ENCODE measurements at places on chromosomes 5 and 9.
A peak's percentile ranks its signal among the peaks of the same experiment; 100 is the strongest.

- DNase-seq, result no peak
Measured at GRCh38 chr5:91223886-91224285, 159.2 kb downstream of the ARRDC3 start.

DNA sequence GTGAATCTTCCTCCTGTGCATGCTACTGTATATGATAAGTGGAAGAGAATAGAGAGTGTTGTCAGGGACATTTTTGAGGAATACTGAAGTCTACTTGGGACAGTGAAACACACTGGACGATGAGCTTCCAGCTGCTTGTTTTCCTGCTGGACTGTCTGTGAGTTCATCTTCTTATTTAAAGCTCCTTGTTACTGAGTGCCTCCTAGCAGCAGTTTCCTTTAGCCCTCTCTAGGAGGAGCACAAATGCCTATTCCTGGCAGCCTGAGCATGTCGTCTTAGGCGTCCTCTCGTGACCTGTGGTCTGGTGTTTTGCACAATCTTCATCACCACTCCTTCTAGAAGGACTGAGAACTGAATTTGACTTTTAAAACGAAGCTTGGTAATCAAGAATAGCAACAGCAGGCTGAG lies 43.8 kb downstream of the ANKRD33B start:
- no peak for DNase-seq

DNA sequence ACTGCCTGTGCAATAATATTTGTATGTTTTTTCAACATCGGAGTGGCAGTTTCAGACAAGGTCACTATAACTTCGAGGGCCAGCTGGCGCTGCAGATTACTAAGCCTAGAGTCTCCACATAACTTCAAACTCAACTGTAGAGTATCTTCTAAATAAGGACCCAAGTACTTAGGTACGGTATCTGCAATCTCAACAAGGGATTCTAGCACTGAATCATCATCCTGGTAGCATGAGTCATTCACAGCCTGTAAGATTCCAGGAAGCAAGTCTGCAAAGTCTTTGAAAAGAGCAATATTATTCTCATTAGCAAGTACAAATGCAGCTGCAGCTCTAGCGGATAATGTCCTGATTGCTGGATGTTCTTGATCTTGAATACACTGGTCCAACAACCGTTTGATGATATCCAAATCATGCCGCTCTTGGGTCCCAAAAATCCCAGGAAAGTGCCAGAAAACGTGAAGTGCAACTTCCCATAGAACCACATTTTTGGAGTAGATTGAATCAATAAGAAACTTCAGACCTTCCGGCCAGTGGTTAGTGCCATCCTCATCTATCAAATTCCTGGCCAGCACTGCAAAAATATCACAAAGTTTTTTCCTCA lies 654 bp downstream of the RANBP6 start:
- DNase-seq, result no peak

- no peak for DNase-seq
Measured at GRCh38 chr9:116964258-116964657, 277.2 kb downstream of the TRIM32 start.

- no peak for DNase-seq
Measured at GRCh38 chr5:14156290-14156649, 13.1 kb downstream of the TRIO start.

DNA sequence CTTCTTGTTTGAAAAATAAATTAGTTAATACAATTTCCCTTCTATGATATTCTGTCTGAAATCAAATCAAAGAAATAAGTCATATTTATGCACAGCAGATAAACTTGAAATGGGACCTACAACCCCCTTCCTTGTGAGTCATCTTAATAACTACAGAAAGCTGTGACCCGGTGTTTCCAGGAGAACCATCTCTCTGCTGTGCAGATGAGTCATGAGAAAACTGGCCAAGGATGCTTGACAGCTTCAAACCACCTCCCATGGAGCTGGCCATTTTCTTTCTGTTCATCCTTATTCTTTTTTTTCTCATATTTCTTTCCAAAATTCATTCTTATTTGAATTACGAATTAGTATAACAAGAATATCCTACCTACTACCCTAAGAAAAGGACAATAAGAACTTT lies 43.4 kb upstream of the NR4A3 start:
- peak; percentile 58 for DNase-seq

DNA sequence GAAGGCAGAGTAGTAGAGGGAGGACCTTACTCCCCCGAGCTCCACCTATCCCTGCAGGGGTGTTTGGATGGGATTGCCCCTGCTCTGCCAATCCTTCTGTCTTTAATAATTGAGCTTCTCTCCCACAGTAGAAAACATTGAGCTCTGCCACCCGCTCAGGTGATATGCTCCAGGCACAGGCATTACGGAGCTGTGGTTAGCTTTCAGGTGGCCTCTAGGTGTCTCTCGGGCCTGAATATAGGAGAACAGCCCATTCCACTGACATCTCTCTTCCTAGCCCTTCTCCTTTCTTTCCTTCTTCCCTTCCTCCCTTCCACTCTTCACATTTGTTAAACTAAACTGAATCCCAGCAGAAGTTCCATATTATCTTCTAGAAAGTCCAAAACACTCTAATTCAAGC lies 203.4 kb downstream of the SYK start:
- no peak for DNase-seq

GRCh38 chr9:22446589-22446949 lies at the start of gene DMRTA1:
TSS of gene DMRTA1 (plus strand) at chr9:22446824. CDS start at chr9:22447066, 242 bp downstream.
- DNase-seq, result no peak

- no peak for DNase-seq
Measured at GRCh38 chr9:89978185-89978584, 373.4 kb downstream of the GADD45G start.

- DNase-seq, result no peak
Measured at GRCh38 chr9:277601-278295, 63.1 kb downstream of the DOCK8 start.

DNA sequence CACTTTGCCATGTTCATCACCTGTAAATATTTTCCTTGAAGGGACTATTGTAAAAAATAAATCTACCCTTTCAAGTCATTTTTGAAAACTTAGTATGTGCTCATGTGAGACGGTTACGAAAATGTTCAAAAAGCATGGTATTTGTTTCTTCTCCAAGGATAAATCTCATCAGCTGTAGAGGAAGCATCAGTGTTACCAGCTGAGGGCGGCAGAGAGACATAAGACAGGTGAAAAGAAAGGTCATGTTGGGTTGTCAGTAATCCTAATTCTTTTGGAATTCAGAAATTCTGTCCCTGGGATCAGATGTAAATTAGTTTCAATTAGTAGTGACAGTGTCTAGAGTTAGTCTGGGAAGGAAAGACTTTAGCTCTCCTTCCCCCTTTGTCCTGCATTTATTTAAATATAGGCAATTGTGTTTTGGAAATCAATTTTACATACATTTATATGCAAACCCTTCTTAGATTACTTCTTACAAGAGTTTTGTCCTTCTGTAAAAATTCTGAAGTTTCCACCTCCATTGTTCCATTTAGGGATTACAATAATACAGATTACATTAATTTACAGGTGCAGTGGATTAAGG lies 791.9 kb upstream of the CDH6 start:
- peak; percentile 33 for DNase-seq

DNA sequence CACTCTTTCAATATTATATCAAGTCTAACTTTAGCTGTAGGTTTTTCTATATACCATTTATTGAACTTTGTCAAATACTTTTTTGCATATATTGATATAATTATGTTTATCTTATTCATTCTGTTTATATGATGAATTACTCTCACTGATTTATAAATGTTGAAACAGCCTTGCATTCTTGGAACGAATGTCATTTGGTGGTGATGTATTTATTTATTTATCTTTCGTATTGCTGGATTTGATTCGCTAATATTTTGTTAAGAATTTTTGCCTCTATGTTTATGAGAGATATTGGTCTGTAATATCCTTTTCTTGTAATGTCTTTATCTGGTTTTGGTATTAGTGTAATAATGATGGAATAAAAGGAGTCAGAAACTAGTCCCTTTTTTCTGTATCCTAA lies 563.9 kb downstream of the ANXA1 start:
- no peak for DNase-seq

- no peak for DNase-seq
Measured at GRCh38 chr5:1034421-1034905, 25.9 kb downstream of the NKD2 start.

DNA sequence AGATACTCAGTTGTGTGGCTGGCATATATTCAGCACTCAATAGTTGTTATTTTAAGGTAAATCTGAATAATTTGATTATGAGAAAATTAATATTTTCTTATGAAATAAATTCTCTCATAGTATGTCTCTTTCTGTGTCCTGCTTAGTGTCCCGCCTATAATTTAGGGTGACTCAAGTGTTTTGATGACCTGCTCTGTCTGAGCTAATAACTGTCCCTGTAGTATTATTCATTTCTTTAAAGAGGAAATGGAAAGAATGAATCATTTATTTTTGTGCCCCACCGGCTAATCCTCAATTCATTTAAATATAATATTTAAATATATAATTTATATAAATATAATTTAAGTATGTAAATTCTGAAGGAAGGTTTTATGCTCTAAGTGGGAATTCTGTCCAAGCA lies 4.1 kb downstream of the SLC1A1 start:
- DNase-seq, result no peak

DNA sequence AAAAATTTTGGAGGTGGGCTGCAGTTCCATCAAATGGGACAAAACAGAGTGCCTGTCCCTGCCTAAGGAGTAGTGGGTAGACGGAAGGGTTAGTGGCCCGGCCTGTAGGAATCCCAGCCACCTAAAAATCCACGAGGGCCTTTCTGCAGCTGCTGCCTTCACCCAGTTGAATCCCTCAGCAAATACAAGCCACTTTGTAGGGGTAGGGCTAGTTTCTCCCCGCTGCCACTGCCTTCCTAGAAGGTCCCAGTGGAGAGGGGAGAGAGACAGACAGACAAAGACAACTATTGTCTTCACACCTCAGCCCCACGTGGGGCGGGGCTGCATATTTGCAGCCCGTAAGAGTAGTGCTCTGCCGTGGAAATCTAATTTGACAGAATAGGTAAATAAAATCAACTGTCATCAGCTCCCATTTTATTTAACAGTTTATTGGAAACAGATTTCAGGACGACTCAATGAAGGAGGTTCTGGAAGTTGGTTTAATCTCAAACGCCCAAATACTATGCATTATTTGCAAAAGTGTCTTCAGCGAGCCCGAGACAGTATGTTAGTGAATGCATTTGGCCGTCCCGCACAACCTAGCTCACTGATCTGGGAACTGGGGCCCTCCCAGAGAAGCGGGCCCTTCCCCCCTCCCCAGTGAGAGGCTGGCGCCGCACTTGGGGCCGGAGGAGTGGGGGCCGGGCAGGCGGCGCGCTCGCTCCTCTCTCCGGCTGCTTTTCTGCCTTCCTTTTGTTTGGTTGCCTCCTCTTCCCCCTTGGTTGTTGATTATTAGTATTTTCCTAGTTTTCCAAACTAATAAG lies 67.6 kb upstream of the TBCA start:
- DNase-seq, result no peak

GRCh38 chr5:167001246-167001645 lies 1290.2 kb upstream of the WWC1 start:
- no peak for DNase-seq

All from SW 1271 (cell line).